ENCODE measurements at places on chromosomes 2 and 18.

DNA sequence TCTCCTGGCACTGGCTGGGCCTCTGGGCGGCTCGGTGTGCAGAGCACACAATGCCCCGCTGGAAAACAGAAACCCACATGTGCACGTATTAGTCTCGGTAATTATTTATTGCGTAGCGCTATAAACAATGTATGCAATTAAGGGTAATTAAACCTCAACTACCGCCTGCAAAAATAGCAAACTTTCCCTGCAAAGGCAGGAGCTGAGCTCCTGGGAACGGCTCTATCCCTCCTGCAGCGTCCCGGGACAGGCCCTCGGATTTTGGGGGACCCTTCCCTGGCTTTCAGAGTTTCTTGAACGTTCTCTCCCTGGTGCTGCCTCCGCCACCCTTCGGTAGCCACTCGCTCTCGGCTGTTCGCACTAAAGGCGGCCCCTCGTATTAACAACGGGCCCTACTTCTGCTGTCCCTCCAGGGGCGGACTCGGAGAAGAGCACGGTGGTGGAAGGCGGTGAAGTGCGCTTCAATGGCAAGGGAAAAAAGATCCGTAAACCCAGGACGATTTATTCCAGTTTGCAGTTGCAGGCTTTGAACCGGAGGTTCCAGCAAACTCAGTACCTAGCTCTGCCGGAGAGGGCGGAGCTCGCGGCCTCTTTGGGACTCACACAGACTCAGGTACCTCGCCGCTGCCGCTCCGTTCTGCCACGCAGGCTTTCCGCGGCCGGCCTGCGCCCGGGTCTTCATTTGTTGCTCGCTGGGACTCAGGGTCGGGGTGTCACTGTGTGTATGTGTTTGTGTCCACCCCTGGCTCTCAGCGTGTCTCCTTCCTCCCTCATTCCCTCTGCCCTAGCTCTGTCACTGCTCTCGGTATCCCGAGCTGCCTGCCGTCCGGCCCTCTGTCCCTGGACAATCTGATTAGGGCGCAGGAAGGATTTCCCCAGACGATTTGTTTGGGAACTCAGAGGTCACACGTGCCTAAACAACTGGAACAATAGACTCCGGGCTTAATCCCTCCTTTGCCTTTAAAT lies 1.2 kb downstream of the DLX1 start:
- DNase-seq, result peak; percentile 8

GRCh38 chr18:364256-364826 lies 96.5 kb upstream of the THOC1 start:
- DNase-seq, result no peak

GRCh38 chr2:190847504-190848081 lies 33.0 kb upstream of the GLS start:
- DNase-seq, result no peak

DNA sequence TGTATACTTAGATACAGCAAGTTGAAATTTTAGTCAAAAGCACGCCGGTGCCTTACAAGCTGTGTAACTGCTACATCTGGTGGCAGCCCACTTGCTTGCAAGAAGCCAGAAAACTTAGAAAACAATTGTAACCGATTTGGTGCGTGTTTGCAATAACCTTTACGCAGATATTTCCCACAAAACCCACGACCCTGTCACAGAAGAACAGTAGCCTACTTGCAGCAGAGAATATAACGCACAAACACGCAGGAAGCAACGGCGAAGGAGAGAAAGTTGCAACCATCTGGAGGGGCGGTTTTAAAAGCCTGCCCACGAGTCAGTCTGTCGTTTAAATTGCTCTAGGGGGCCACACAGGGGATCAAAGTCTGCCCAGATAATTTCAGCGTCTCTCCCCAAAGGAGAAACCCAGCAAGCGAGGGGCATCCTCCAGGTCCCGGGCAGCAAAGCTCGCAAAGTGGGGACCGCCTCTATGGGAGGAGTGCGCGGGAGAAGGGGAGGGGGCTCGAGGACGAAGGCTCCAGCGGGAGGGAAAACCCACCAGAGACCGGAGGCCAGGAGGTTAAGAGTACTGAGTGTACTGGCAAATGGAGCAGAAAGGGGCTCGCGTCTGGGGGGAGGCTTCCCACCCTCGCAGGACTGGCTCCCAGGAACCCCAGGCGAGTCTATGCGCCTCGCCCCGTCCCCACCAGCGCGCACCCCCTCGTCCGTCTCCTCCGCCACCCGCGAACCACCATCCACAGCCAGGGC lies 1.1 kb downstream of the TLK1 start:
- DNase-seq, result peak; percentile 46

DNA sequence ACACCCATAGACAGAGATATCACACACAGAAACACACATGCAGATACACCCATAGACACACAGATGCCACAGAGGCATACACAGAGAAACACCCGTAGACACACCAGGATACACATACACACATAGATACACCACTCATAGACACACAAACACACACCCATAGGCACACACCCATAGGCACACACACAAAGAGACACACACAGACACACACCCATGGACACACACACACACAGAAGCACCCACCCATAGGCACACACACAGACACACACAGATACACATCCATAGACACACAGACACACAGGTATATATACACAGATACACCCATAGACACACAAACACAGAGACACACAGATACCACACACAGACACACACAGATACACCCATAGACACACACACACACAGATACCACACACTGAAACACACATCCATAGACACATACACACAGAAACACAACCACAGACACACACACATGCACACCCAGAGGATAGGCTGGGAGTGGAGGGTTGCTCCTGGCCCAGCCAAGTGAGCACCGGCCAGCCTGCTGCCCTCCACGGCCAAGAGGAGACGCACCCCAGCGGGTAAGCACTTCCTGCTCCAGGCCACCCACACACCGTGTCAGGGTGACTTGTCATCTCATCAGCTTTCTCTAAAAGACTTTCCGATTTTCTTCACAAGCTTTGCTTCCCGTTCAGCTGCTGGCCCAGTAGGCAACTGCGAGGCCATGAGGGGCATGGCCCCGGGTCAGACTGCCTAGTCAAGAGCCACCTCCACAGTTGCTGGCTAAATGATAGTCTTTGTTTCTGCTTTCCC lies 14.1 kb upstream of the CNNM3 start:
- no peak for DNase-seq

- no peak for DNase-seq
Measured at GRCh38 chr18:31401156-31402025, 24.8 kb downstream of the DSG4 start.

DNA sequence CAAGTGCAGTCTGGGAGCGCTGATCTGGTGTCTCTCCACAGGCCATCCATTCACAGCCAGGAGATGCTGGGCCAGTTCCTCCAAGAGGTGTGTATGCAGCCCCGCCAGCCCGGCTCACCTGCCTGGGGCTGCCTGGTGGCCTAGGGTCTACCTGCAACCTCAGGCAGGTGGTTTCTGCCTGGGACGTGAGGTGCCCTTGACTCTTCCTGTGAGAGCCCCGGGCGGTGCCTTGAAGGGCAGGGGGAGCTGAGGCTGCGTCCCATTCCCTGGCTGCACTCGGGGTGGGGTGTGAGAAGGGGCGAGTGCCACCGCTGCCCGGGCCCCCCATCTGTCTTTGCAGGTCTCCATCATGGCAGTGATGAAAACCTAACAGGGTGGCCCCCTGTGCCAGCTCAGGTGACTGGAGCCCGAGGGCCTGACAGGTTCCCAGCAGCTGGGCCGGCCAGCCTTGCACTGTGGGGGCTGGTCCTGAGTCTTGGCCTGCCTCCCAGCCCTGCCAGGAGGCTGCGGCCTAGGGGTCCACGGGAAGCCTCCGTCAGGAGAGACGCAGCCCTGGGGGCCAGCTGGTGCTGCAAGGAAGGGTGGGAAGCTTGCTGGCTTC lies 11.9 kb downstream of the CAPN10 start:
- no peak for DNase-seq

GRCh38 chr2:60867848-60868247 lies 13.5 kb upstream of the REL start:
- DNase-seq, result no peak

DNA sequence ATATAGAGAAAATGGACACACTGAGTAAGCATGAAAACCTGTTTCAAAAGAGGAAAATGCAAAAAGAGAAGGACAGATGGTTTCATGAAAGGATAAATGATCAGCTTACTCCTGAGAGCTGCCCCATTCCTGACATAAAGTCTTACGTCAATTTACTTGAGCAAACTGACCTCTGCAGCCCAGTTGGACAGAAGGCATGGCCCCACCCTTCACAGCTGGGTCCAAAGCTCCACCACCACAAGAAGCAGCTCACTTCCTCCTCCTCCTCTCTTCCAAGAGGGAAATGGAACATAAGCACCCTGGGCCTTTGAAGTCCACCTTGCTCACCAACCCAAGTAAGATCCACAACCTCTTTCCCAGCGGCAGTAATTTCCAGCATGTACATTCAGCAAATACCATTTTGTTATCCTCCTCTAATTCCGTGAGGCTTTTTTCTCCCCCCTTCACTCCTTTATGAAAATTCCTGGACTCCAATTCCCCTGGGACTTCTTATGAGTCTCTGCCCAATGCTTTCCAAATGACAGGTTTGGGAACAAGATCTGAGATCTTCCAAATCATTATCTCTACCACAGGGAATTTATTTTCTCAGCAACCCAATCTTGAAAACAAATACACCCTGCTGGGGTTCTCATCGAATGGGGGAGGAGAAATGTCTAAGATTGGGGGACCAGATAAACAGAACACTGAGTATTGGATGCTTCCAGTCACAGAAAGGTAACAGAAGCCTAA lies 10.1 kb downstream of the COL4A4 start:
- no peak for DNase-seq

DNA sequence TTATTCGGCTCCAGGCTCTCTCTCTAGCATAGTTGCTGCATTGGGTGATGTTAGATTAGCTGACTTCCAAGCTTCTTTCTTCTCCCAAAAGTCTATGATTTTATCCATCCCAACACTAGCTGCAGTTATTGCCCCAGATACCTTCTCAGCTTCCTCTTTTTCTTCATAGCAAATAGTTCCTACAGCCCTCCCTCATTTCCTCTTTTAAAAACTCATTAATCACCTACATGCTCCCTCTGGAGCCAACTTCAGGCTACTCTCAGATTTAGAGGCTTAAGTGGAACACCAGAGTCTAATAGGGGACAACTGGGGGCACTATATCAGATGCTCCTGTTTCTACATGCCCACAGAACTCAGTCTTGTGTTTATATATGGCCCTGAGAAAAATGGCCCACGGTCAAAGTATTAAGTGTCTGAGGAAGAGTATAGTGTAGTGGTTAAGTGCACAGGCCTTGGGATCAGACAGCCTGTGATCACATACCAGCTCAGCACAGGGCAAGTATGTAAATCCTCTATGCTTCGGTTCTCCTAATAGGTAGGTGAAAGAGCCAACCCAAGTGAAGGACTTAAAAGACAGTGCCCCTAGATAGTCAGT lies 241.9 kb upstream of the SLC14A2 start:
- no peak for DNase-seq

DNA sequence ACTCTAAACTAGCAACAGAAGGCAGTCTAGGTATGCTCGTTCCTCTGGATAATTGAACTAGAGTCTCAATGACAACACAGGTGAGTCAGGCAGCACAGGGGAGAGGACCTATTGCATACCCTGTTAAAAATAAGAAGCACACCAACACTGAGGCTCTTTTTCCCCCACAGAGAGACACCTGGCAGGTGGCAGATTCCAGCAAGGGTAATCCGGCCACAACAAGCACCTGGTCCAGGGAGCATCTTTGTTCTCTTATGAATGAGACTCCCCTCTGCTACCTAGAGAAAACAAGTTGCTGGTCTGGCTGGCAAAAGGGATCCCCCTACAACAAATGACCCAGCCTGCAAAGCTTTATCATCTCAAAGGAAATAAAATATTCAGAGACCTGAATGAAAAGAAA lies 508.9 kb upstream of the POU3F3 start:
- no peak for DNase-seq

GRCh38 chr2:165467921-165468320 lies 1.6 kb upstream of the CSRNP3 start:
- no peak for DNase-seq

DNA sequence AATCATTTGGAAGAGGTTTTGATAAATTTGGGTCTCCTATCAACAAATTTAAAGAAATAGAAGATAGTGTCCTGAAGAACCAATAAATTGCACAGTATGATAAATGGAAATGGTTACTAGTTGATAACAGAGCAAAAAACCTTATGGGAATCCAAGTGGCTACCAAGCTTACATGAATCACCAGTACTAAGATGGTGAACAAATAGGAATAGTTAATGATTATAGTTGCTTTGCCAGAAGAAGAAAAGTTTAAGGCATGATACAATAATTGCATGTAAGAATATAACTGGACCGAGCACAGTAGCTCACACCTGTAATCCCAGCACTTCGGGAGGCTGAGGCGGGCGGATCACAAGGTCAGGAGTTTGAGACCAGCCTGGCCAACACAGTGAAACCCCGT lies 19.6 kb upstream of the INO80D start:
- DNase-seq, result no peak

- DNase-seq, result no peak
Measured at GRCh38 chr2:23585273-23586170, 200.5 kb downstream of the KLHL29 start.

- no peak for DNase-seq
Measured at GRCh38 chr18:28063926-28064325, 113.0 kb downstream of the CDH2 start.

GRCh38 chr2:176566961-176567360 lies 297.7 kb downstream of the MTX2 start:
- no peak for DNase-seq

GRCh38 chr18:495017-495416 lies 5.5 kb downstream of the COLEC12 start:
- no peak for DNase-seq

DNA sequence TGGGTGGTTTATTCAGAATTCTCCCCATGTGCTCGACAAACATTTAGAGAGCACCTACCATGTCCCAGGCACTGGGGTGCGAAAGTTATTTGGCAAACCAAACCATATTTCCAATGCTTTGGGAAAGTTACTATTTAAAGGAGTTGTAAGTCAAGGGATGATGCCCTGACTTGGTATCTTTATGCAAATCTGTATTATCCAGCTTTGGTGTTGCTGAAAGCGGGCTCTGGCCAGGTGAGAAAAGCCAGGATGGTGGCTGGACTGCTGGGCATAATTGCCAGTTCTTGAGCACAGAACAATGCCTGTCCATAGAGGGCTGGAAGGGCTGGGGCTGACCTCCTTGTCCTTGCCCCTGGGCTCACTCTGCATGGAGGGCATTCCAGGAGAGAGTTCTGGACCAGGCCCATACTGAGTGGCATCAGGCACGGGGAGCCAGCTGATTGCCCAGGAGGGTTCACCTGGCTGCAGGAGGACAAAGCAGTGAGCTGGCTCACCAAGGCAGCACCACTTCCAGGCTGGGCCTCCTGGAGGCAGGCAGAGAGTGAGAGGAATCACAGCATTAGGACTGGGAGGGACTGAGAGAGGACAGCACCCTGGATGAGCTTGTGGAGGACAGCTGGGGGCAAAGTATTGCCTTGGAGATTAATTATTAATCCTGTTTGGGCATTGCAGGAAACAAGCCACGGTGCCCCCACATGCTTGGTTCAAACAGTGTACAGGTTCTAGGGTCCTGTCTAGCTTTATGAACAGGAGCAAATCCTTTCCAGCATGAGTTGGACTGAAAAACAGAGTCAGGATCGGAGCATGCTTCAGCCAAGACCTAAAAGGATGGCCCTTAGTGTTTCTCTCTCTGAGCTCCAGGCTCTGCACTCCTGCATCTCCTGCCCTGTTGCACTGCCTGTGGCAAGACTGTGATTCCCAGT lies 7.1 kb downstream of the KHK start:
- DNase-seq, result no peak
